ENCODE measurements at places on chromosomes 2 and 18.
A peak's percentile ranks its signal among the peaks of the same experiment; 100 is the strongest.

- no peak for DNase-seq
Measured at GRCh38 chr18:596288-596881, 403 bp upstream of the CLUL1 start.

- DNase-seq: no peak
Measured at GRCh38 chr2:198930170-198930569, 527.6 kb downstream of the SATB2 start.

GRCh38 chr2:239199041-239199768, 201.6 kb downstream of the HDAC4 start:
- no peak for DNase-seq

GRCh38 chr18:41237317-41237716, 717.7 kb upstream of the PIK3C3 start:
- no peak for DNase-seq

DNA sequence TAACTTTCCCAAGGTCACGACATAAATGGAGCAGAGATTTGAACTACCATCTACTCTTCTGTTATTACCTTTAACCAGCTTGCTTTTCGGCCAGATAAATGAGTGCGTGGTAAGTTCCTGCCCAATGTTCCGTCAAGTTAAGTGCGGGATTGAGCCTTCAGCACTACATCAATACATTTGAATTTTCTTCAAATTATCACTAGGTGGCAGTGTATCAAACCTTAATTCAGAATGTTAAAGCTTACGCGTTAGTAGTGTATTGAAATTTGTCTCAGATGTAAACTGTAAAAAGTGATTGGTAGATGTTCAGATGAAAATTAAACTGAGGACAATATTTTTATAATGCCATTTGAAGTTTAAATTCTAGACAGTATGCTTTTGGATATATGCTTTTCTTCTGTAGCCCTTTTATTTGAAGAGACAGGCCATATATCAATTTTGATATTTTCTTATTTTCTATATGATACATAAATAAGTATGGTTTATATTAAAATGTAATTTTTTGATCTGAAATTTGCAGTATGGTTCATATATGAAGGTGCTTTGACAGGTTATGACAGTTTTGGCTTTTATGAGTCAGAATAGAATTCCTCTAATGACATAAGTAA, 681.3 kb downstream of the ADCYAP1 start:
- DNase-seq: no peak

GRCh38 chr18:22113144-22113844, 56.1 kb upstream of the GATA6 start:
- no peak for DNase-seq

DNA sequence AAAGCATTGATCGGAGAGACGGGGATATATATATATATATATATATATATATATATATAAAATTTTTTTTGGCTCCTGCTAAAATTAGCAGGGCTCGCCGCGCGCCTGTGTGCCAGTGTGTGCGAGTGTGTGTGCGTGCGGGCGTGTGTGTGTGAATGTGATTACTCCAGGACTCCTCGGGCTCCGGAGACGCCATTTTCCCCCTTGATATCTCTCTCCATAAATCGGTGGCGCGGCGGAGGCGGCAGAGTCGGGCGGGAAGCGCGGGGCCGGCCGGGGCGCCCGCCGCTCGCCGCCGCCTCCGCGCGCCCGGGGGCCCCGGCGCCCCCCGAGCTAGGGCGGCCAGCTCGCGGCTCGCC, 795 bp upstream of the SETBP1 start:
- DNase-seq: no peak

- no peak for DNase-seq
Measured at GRCh38 chr2:41741951-41742595, 305.7 kb upstream of the PKDCC start.

DNA sequence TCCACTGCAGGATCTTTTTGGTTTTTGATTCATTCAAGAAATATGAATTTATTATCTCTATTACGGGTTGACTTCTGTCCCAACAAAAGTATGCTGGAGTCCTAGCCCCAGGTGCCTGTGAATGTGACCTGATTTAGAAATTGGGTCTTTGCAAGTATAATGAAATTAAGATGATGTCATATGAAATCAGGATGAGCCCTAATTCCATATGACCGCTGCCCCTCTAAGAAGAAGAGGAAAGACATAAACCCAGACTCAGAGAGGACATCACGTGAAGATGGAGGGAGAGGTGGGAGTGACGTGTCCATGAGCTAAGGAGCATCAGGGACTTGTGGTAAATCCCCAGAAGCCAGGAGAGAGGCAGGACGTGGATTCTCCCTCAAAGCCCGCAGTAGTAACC, 287.1 kb downstream of the LPIN1 start:
- DNase-seq: no peak

- DNase-seq: no peak
Measured at GRCh38 chr2:172089005-172089504, 3.7 kb downstream of the DLX1 start.

DNA sequence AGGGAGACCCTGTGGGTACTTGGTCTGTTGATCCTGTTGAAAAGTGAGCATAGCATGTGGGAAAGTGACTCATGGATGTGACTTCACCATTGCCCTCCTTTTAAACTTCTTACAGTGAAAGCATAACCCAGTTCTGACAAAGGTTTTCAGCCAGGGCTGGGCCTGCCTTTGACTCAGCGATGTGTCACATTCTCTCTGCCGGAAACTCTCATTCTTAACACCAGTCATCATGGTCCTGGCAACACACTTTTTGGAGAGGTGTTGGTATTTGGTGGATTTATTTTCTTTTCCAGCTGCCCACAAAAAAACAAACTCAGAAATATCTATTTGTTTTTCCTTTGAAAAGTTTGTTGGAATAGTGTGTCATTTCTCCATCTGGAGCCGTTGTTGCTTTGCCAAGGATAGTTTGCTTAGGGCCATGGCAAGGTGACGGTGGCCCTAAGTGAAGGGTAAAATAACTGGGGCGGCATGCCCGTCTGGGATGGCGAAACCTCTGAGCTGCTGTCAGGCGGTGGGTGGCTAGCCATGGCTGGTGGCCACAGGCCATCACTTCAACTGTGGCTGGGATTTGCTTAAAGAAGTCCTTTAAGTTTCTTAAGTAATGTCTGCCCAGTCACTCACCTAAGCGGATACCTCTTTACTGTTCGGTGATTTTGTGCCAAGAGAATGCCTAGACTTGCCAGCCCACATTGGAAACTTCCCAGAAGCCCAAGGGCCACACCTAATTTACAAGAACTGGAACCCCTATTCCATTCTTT, 123.3 kb downstream of the LTBP1 start:
- no peak for DNase-seq

GRCh38 chr2:62794791-62795190, 89.3 kb downstream of the EHBP1 start:
- DNase-seq: no peak

GRCh38 chr18:12373771-12374116, 3.3 kb downstream of the AFG3L2 start:
- DNase-seq: no peak

- DNase-seq: peak; percentile 13
Measured at GRCh38 chr18:49819823-49820671, 6.7 kb upstream of the ACAA2 start.

- no peak for DNase-seq
Measured at GRCh38 chr18:62863579-62864001, 148.2 kb downstream of the PHLPP1 start.

DNA sequence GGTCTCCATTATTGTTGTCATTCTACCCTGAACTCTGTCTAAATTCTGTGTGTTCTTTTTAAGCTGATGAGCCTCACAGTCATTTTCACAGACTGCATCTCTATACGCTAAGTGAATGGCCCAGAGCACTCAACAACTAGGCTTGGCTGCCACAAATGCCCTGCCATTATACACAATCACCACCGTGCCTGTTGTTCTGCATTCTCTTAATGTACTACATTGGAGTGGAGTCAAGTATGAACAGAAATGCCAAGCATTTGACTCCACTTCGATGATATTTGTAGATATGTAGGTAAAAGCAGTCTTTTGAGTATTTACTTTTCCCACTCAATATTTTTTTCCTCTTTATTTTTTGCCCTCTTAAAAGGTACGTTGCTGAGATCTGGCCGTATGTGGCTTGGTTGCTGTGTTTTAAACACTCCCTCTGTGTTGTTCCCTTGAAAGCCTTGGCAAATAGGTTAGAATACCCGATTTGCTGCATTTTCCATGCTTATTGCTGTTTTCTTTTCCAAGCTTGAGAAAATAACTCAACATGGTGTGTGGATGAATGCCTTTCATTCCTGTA, 36.2 kb upstream of the TMEFF2 start:
- DNase-seq: no peak
